ENCODE measurements at places on chromosomes 5 and 9.

GRCh38 chr9:15936306-15936921 is 383.6 kb downstream of the CCDC171 start:
- DNase-seq = no peak

- no peak for DNase-seq
Observed at GRCh38 chr5:173011566-173011965, 28.0 kb downstream of the ATP6V0E1 start.

- peak; percentile 16 for DNase-seq
Observed at GRCh38 chr9:95096807-95097206, 220.7 kb downstream of the FANCC start.

- no peak for DNase-seq
Observed at GRCh38 chr5:1008451-1009358, at the start of gene NKD2. Gene NKD2, plus strand, starts transcription at chr5:1008802. Its CDS starts 256 bp downstream, at chr5:1009058.

DNA sequence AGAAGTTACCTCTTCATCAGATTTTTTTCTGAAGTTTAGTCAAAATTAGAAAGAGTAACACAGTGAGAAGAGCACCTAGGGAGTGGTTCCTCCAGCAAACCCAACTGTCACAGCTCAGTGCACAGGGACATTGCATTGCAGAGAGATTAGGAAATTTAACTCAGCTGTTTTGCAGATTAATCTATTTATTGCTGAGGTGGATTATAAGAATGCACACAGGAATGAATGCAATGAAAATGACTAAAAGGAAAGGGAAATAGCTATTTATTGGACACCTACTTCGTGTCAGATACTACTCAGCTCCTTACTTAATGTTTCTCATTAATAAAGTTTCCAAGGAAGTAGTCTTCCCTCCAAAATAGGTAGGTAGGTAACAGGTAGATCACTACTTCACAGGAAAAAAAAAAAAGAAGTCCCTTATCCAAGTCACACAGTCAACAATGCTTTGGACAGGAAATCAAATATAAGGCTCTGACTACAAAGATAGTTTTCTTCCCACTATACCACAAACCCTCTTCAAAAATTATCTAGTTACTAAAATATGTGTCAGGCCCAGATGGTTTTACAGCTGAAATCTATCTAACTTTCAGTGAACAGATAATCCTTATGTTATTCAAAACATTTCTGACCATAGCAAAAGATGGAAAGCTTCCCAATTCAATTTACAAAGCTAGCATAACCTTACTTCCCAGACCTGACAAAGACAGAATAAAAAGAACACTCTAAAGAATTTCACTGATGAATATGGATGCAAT is 442.2 kb upstream of the MPDZ start:
- no peak for DNase-seq

GRCh38 chr5:137649228-137649935 is 86.5 kb downstream of the KLHL3 start:
- no peak for DNase-seq

DNA sequence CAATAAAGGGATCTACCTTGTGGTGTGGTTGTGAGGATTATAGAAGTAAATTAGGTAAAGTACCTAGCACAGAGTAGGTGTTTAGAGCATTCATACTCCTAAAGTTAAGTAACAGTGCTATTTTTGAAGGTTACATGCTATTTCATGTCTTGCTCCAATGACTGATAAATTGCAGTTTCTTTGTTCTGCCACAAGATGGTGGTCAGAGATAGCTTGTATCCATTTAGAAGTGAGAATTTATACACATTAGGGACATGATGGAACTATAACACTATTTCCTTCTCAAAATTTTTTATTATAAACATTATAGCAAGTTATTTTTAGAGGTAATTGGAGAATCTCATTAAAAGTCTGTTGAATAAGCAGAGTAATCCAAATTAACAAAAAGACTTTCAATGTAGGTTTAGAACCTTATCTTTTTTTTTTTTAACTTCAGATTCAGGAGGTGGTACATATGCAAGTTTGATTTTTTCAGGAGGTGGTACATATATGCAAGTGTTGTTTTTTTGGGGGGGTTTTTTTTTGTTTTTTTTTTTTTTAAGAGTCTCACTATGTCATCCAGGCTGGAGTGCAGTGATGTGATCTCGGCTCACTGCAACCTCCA is 17.1 kb downstream of the MTREX start:
- DNase-seq = peak; percentile 66

DNA sequence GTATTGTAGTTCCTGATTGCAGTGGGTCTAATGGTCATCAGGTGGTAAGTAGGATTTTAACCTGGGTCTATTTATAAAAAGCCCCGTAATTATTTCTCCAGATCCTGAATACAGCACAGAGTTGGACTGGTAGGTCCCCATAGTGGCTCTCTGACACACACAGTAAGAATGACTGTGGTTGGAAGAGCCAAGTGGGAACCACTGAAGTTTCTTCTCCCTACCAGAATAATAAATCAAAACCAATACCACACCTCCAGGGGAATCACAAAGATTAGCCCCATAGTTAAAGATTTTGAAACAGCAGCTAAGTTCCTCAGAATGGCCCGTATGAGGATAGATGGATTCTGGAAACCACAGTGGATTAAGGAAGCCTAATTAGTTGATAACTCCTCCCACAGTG is 68.4 kb upstream of the ZFR start:
- DNase-seq = no peak

DNA sequence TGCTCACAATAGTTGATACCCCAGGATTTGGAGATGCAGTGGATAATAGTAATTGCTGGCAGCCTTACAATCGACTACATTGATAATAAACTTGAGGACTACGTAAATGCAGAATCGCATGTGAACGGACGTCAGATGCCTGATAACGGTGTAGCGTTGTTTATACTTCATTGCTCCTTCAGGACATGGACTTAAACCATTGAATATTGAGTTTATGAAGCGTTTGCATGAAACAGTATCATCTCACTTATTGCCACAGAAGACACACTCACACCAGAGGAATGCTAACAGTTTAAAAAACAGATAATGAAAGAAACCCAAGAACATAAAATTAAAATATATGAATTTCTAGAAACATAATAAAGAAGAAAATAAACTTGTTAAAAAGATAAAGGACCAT is 101.6 kb downstream of the GABBR2 start:
- peak; percentile 16 for DNase-seq

- no peak for DNase-seq
Observed at GRCh38 chr9:77569335-77569734, 78.8 kb downstream of the GNA14 start.

DNA sequence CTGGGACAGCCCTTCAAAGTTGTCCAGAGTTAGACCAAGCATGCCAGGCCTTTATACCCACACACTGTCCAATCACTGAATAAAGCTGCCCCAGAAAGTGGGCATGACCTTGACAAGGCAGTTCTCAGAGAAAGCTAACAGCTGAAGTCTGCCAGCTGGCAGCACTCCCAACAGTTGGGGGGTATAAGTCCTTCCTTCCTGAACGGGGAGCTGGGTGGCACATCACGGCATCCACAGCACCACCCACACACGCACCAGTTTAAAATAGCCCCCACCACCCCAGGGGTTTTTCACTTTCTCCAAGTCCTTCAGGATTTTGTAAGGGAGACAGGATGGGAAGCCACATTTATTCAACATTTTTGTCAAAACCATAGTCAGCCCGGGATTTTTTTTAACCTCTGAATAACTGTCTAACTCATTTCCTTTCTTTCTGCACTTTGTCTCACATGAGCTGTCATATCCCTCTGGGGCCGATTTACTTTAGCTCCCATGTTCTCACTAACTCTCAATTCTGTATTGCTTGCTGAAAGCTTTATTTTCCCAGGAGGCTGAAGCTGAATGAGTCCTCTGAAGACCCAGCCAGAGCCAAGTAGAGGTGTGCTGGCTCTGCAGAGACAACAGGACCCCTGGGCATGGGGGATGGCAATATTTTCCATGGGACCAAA is 15.4 kb downstream of the FAM81B start:
- peak; percentile 34 for DNase-seq

- DNase-seq = no peak
Observed at GRCh38 chr9:99922711-99923030, 16.2 kb downstream of the STX17 start.

DNA sequence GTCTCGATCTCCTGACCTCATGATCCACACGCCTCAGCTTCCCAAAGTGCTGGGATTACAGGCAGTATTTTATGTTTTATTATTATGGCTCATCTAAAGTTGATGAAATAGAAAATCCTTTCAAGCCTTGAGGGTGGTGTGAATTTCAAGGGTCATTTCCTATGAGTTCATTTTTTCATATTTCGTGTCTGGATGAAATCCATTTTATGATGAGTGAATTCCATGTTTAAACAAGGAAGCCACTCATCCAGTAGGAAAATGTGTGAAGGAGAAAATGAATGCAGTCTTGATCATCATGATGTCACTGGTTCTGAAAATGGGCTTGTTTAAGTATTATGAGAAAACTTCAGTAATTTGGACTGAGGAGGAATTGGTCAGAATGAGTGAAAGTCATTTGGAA is 74.6 kb upstream of the ZSWIM6 start:
- no peak for DNase-seq

GRCh38 chr9:137309368-137310188 is 7.5 kb upstream of the NRARP start:
- DNase-seq = no peak

GRCh38 chr5:146066968-146067367 is 38.4 kb downstream of the PLAC8L1 start:
- DNase-seq = no peak

- no peak for DNase-seq
Observed at GRCh38 chr5:55524816-55525215, 9.9 kb downstream of the PLPP1 start.

- no peak for DNase-seq
Observed at GRCh38 chr5:119177226-119177625, 106.3 kb downstream of the DMXL1 start.

DNA sequence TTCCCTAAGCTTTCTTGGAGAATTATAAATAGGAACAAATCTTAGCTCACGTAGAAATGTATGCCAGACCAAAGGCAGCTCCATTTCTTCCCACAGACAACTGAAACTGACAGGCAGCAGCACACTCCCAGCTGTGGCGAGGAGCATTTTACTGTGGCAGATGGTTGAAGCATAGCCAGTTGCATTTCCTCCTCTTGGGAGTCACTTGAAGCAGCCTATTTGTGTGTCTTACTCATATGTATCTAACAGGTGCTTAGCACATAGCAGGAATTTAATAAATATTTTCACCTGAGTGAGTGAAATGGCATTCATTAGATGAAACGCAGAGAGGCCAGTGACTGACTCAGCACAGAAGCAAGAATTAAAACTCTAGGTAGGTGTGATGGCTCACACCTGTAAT is 12.3 kb upstream of the MTMR12 start:
- no peak for DNase-seq

DNA sequence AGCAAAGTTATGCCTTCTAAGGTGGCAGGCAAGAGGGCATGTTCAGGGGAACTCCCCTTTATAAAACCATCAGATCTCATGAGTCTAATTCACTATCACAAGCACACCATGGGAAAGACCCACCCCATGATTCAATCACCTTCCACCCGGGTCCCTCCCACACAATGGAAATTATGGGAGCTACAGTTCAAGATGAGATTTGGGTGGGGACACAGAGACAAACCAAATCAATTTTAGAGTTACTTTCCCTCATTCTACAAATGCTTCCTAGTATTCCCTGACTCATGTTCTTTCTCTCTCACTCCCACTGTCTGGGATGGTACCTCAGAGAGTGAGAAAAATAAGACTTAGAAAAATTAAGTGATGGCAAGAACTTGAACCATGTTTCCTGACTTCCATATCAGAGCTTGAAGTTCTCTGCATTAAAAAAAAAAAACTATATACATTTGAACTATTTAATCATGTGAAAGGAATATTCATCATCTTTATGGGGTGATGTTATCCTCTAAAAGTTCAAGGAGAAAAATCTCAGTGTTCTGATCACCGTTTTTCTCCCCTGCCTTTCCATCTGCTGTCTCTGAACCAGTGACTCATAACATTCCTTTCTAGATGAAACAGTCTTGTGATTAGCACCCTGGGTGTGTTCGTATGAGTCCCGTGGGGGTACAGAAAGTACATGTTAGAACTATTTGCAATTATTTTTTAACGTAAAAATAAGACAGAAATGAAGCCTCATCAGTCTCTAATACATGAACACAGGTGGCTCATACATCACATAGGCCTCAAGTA is 282.9 kb downstream of the SLF1 start:
- DNase-seq = peak; percentile 83

GRCh38 chr5:89187883-89188465 is 305.0 kb upstream of the MEF2C start:
- DNase-seq = no peak

DNA sequence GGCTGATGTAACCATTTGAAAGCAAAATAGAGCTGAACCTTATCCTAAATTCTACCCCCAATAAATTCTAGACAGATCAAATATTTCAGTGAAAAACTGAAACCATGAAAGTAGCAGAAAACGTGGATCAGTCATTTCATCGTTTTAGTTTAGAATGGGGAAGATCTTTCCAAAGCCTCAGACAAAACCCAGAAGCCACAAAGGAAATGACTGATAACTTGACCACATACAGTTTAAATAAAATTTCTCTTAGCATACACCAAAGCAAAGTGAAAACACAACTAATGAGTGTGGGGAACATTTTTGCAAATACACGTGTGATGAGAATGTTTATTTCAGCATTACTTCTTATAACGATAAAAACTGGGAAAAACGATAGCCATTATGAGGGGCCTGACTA is 284.8 kb downstream of the ADGRV1 start:
- DNase-seq = peak; percentile 8

- DNase-seq = peak; percentile 52
Observed at GRCh38 chr9:136947955-136948510, 3.0 kb downstream of the C8G start.

- DNase-seq = no peak
Observed at GRCh38 chr5:179953987-179954386, 46.3 kb upstream of the TBC1D9B start.

- no peak for DNase-seq
Observed at GRCh38 chr5:64691291-64691690, 988 bp downstream of the SHISAL2B start.

DNA sequence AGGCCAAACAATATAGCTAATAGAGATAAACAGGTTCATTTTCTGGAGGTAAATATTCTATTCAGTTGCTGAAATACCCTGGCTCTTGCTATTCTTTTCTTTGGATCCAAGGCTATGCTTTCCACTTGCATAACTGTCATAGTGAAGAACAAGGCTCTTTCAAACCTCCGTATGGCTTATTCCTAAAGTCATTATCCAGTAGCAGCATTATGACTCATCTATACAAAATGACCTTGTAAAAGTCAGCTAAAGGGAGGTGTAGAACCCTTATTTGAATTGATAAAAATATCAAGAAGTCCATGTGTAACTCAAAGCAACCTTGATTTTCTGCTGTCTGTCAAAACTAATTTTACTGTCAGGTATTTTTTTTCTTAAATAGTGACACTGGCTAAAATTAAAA is 447.8 kb downstream of the PLK2 start:
- DNase-seq = peak; percentile 28

GRCh38 chr9:88753691-88754367 is 218.9 kb downstream of the NXNL2 start:
- no peak for DNase-seq
